ENCODE measurements at places on chromosomes 7 and 10.

GRCh38 chr7:94176694-94177200, 172.6 kb upstream of the BET1 start:
- no peak for DNase-seq

DNA sequence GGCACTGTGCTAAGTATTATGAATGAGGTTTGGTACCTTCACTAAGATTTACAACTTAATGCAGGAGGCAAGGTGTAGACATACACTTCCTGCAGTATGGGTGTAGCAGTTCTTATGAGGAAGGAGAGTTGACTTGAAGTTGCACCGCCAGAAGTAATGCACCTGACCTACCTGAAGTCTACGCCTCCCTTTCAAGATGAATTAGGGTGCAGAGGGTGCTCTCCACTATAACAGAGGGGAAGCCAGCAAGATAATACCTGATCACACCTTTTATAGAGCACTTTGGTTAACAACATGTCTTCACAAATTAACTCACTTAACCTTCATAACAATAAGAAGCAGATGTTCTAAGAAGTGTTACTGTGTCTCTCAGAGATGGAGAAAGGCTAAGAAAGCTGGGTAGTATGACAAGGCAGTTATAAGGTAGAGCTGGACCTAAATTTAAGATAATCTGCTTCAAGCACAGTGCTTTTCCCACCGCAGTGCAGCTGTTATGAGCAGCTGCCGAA, 552 bp upstream of the RAB18 start:
- no peak for DNase-seq

DNA sequence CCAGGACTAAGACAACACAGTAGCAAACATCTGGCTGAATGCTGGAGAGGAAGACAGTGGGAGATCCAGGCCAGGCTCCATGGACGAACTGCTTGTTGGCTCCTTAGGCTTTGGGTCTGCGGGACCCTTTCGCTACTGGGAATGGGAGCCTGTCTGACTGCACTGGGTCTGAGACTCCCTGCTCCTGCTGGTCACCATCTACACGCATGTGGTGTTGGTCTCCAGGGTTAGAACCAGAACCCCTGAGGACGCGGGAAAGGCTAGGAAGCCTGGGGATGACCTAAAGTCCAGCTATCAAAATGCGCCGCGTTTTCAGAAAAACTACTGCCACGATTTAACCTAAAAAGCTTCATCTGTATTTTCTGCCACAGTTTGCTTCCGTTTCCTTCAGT, 817 bp upstream of the DNAJB6 start:
- no peak for DNase-seq

DNA sequence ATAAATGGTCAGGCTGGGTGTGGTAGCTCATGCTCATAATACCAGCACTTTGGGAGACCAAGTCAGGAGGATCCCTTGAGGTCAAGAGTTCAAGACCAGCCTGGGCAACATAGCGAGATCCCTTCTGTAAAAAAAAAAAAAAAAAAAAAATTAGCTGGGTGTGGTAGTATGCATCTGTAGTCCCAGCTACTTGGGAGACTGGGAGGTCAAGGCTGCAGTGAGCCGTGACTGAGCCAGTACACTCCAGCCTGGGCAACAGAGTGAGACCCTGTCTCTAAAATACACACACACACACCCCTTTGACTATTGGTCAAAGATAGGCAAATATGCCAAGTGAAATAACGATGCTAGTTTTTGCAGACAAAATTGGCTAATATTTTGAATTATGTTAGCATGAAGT, 80.6 kb downstream of the IGF2BP3 start:
- no peak for DNase-seq

DNA sequence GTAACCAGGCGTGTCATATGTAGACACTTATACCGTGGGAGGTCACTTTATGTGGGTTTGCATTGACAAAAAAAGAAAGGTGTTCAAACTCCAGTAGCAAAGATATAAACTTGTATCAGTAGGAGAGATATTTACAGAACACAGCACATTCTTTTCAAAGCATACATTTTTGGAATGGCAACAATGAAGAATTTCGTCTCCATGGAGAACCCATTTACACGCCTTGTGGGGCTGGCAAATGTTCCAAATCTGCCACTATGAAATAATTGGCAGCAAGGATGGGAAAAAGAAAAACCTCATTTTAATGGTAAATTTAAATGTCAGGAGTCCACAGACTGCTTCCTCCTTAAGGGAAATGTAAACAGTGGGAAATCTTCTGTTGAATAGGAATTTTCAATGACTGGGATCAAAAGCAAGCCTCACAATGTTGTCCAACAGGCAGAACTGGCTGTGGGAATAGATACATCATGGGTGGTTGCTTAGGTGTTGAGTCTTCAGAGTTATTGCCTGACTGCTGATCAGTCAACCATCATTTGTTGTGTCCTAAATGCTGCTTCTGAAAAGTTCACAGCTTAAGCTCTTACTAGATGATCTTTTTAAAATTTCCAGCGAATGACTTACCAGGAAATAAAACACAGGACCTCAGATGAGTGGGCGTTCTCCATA, 256.6 kb upstream of the SEMA3C start:
- no peak for DNase-seq

DNA sequence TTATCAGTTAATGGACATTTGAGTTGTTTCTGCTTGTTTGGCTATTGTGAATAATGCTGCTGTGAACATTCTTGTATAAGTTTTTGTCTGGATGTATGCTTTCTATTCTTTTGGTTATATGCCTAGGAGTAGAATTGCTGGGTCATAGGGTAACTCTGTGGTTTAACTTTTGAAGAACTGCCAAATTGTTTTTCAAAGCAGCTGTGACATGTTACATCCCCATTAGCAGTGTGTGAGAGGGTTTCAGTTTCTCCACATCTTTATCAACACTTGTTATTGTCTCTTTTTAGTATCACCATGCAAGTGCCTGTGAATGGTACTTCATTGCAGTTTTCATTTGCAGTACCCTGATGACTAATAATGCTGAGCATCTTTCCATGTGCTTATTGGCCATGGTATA, 2.1 kb upstream of the NDUFB8 start:
- DNase-seq = no peak

DNA sequence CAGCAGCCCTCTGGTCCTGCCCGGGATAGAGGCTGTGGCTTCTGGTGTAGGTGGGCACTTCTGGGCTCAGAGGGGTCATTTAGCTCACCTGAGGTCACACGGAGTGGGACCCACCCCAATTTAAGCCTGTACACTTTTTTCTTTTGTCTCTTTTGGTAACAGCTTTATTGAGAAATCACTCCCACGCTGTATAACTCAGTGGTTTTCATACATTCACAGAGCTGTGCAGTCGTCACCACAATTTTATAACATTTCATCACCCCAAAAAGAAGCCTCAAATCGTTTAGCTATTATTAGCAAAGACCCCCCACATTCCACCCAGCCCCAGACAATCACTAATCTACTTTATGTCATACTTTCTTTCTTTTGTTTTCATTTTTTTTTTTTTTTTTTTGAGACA, 62.3 kb downstream of the LHPP start:
- no peak for DNase-seq

DNA sequence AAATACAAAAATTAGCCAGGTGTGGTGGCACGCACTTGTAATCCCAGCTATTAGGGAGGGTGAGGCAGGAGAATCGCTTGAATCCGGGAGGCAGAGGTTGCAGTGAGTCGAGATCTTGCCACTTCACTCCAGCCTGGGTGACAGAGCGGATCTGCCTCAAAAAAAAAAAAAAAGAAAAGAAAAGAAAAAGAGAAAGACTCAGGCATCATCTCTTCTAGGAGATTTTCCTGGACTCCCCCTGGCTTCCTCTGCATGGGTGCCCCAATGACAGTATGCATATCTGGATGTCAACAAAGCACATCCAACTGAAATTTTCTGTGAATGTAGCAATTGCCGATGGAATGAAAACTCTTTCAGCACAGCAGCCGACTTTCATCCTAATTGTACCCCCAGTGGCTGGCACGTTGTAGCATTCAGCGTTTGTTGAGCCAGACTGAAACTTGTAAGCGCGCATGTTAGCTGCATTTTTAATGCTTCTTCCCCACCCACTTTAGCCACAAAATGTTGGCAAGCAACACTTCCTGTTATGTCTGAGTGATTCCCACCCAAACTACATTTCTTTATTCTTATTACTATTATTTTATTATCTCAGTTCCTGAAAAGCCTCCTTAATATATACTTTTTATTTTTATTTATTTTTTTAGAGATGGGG, 70.2 kb downstream of the PRTFDC1 start:
- no peak for DNase-seq

- no peak for DNase-seq
Observed at GRCh38 chr7:68439897-68440296, 1158.4 kb upstream of the AUTS2 start.

DNA sequence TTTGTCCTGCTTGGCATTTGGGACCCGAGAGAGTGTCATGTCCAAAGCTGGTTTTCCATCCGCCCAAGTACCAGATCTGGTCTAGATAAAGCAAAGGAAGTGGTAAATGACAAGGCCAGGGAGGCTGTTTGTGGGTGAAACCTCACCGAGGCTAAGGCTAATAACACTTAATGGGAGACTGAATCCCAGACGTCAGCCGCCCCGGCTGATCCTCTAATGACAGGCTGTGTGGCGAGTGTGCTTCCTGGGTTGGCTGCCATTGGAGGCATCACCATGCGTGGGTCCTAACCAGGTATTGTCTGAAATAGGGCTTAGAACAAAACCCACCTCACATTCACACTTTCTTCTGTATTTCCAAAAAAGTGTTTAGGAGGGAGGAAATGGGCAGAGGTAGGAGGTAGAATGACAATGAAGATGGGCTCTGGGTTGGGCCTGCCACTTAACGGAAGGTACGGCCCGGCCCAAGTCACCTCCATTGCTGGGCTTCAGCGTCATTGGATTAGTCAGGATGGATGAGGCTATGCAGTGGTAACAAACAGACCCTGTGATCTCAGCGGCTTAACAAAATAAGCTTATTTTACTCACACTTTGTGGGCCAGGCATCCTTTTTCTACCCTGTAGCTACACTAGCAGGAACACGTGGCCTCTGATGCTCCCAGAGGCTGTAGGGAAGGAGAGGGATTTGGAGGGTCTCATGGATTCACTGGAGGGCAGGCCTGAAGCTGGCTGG, 59.7 kb downstream of the PROSER2 start:
- no peak for DNase-seq

- DNase-seq = no peak
Observed at GRCh38 chr7:128240696-128241386, at the start of gene LEP. Gene LEP, plus strand, starts transcription at chr7:128241278. Its CDS starts 10,741 bp downstream, at chr7:128252019.

DNA sequence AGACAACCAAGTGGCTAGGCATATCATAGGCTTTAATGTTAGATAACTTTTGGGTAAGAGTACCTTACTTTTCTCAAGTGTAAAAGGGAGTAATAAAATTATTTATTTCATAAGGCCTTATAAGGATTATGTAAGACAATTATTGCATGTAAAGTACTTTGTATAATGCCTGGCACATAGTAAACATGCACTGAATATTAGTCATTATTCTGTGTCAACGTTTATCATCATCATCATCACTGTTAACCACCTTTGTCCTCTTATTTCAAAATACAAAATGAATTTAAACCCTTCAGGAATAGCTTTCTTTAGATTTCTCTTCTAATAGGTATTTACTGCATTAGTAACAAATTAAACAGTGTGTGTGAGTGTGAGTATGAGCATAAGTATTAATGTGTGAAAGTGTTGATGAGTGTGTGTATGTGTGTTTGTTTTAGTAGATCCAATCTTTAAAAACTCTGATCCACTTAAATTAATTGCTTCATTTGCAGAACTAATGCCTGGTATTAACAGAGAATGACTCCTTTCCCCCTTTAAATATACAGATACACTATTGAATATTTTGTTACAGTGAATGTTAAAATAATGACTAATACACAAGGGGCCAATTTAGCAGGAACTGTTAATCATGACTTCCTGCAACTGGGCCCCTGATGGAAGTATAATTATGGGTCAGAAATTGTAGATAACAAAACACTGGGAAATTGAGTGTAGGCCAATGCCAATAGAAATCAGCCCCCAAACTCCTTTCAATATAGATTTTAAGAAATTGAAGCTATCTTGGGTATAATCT, 213.3 kb upstream of the FZD8 start:
- DNase-seq = no peak

DNA sequence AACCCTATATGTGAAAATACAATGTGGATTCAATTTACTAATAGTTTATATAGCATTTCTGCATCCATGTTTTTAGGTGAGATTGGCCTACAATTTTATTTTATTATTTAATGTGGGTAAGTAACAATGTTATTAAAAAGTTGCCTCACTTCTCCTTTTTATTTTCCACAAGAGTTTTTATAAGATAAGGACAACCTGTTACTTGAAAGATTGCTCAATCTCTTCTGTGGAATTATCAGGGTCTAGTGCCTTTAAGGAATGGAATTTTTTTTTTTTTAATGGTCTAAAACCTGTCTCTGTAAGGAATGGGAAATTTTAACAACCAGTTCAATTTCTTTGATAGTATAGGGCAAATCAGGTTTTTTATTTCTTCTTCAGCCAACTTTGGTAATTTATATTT, 53.9 kb upstream of the RAB18 start:
- DNase-seq = no peak

- no peak for DNase-seq
Observed at GRCh38 chr10:58691528-58691927, 178.9 kb downstream of the BICC1 start.

- DNase-seq = no peak
Observed at GRCh38 chr7:1674161-1675035, 4.3 kb downstream of the ELFN1 start.

DNA sequence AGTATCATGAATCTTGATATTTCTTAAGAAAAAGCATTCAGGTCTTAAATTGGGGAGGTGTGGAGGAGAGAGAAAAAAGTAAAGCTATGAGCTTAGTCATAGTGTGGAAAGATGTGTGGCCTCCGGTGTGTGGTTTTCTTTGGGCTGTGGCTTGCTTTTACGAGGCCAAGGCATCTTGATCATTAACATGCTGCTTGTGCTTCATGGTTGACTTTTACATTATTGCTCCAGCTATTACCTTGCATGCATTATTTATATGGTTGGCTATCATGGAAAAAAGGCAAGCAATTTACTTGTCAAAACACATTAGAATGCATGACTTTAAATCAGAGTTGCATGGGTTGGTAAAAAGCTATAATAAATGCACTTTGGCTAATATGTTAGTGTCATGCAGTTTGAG, 300.7 kb upstream of the ADARB2 start:
- no peak for DNase-seq

DNA sequence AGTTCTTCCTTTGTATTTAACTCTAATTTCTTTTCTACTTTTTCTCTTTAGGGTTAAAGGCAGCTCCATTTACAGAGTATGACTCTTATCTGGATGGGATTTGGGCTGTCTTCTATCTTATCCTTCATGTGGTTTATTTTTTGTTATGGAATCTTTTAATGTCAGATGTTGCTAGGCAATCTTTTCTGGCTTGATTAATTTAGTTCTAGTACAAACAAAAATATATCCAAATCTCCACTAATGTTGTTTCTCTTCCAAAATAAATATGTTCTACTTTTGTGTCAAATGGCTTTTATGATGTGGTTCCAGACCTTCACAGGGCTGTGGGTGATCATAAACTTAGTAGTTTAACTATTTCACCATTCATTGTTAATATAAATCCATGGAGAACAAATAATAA, 246.9 kb downstream of the AHR start:
- no peak for DNase-seq

DNA sequence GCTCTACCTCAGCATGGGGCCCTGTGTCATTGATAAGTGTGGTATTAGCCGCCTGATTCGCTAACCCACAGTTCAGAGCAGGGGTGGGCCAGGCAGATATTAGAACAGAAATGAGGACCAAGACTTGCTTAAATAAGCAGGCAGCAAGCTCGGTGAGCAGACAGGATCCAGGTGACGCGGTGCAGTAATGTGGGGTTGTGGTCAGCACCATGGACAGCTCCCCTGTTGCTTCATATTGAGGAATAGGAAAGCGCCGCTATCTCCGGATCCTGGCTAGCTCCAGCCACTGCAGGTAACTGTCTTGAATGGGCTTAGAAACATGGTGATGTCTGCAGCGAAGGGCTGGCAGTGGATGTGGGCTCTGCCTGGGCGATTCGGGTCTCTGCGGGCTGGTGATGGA, 51.3 kb upstream of the GPR26 start:
- no peak for DNase-seq
